Cortex of kidney (tissue), 1 donor: ENCODE measurements at places on chromosomes 1 and 21.

DNA sequence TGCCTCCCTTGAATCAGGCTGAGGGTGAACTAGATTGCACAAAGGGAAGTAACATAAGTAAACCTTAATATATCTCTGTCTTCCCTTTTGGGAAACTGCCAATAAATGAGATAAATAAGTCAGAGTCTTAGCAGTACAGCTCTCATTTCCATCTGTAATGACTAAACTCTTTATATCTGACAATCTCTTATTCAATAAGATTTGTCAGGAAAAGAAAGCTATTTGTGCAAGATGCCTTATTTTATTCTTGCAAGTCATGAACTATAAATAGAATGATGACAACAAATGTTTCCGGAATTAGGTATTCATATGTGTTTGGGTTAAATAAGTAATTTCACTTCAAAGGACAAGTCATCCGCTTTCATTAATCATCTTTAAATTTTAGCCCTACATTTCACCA lies 229.2 kb downstream of the PTGER3 start:
- DNase-seq = no peak

GRCh38 chr1:96416111-96416595 lies 305.4 kb upstream of the PTBP2 start:
- no peak for DNase-seq

DNA sequence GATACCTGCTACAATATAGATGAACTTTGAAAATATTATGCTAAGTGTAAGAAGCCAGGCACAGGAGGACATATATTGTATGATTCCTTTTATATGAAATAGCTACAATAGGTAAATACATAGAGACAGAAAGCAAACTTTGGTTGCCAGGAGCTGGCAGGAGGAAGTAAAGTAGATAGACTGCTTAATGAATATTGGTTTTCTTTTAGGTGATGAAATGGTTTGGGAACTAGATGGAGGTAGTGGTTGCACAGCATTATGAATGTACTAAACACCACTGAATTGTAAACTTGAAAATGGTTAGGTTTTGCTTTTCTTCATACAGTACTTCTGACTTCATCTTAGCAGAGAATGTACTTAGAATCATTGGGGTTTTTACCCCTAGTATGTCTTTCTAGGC lies 21.5 kb downstream of the ABCB10 start:
- no peak for DNase-seq

GRCh38 chr1:234083460-234083859 lies 179.0 kb downstream of the SLC35F3 start:
- DNase-seq = no peak

- DNase-seq = no peak
Observed at GRCh38 chr1:218866507-218866906, 307.2 kb upstream of the LYPLAL1 start.

DNA sequence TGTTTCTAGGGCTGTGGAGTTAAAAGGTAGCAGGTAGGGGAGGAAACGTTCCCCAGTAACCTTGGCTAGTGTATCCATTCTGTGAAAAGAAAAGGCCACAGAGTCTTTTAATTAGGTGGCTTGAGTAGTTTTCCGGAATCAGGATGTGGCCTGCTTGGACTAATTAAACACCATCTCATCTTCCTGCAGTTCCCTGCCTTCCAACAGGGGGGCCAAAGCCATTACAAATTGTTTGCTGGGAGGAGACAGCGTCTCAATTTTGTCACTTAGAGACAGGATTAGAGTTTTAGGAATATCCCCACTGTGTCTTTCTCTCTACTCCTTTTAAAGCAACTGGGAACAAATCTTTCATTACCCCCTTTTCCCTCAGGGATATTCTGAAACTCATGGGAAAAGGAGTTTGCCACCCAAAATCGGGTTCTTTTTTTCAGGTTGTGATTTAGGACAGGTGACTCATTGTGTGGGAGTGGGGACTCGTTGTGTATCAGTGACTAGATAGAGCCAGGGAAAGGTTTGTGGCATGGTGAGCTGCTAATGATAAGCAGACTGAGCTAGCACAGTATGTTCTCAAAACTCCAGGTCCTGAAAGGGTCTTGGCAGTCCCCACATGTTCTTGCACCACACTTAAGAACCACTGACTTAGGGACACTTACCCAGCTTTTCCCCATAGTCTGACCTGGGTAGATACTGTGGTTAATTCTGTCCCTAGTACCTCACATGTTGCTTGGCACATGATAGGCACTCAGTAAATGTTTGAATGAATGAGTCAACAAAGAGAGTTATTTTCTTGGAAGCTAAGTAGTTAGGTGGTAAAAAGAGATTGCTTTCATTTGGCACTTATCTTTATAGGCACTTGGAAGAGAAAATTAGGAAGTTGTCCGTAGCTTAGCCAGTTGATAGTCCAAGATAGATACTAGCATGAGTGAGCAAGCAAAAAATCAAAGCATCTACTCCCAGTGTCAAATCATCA lies 22.5 kb downstream of the INTS3 start:
- DNase-seq = no peak
